ENCODE measurements at places on chromosomes 13 and 19. TPM values are rescaled to one million over a fixed set of nuclear protein-coding genes. Genes with fewer than 3 reads are reported as not detected.

The C19orf38 gene
- total RNA-seq: 1.8 TPM

The TINCR gene
- total RNA-seq: 0.38 TPM

The CLDN10 gene
- not detected for total RNA-seq

The ZNF763 gene
- 2.2 TPM for total RNA-seq

The NAPSA gene
- total RNA-seq: 3.2 TPM

The OR7A5 gene
- not detected for total RNA-seq

The SPRYD7 gene
- 4.1 TPM for total RNA-seq

The MATK gene
- 13.9 TPM for total RNA-seq

The MEGF8 gene
- 4.7 TPM for total RNA-seq

The COL4A1 gene
- total RNA-seq: not detected

DNA sequence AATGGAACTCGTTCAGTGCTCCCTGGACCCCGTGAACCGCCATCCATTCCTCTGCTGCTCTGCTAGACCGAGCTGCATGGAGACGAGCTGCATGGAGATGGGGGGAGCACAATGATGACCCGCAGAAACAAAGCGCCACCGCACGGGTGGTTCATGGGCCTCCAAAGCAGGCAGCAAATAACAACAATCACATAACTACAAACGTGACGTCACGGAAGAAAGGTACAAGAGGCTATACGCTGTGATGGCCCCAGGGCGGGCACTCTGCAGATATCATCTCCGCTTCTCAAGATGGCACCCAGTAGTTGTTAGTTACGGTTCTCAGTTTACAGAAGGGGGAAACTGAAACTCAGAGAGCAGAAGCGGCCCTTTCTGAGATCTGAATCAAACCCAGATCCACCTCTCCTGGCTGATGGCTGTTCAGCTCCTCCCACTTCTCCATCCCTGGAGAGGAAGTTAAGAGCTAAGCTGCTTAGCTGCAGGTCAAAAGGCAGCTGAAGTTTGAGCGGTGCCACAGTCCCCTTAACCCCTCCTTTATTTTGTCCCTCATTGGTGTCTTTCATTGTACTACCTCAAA lies 1.7 kb downstream of the ATP13A1 start:
- DNase-seq: peak; percentile 76
- H3K4me3 ChIP-seq: peak overlapping the region; percentile 81
- H3K27ac ChIP-seq: peak overlapping the region; percentile 96

DNA sequence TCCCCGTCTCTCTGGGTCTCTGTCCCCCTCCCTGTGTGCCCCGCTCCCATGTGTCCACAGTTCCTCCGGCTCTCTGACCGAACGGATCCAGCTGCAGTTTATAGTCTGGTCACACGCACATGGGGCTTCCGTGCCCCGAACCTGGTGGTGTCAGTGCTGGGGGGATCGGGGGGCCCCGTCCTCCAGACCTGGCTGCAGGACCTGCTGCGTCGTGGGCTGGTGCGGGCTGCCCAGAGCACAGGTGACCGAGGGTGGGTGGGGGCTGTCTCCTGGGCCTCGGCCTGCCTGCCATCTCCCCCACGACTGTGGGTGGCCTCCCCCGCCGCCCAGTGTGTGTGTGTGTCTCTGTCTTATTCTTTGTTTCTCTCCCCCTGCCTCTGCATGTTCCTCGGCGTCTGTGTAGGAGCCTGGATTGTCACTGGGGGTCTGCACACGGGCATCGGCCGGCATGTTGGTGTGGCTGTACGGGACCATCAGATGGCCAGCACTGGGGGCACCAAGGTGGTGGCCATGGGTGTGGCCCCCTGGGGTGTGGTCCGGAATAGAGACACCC lies 10.3 kb downstream of the TRPM4 start:
- no peaks in the 10 kb centered on the region for H3K36me3 ChIP-seq
- no peak overlapping the region for H3K27ac ChIP-seq
- no peak overlapping the region for H3K4me3 ChIP-seq
- H3K27me3 ChIP-seq: peaks cover 3% of the 10 kb centered on the region
- no peak for DNase-seq
- H3K4me1 ChIP-seq: no peaks in the 10 kb centered on the region

- H3K27ac ChIP-seq: peak overlapping the region; percentile 68
- peaks cover 45% of the 10 kb centered on the region for H3K4me1 ChIP-seq
Observed at GRCh38 chr19:14405758-14406644, 13.1 kb downstream of the DDX39A start.

GRCh38 chr13:62280590-62280989 lies 864.9 kb upstream of the PCDH20 start:
- H3K36me3 ChIP-seq: no peaks in the 10 kb centered on the region
- no peaks in the 10 kb centered on the region for H3K27me3 ChIP-seq
- no peak overlapping the region for H3K27ac ChIP-seq
- no peaks in the 10 kb centered on the region for H3K4me1 ChIP-seq
- DNase-seq: no peak

DNA sequence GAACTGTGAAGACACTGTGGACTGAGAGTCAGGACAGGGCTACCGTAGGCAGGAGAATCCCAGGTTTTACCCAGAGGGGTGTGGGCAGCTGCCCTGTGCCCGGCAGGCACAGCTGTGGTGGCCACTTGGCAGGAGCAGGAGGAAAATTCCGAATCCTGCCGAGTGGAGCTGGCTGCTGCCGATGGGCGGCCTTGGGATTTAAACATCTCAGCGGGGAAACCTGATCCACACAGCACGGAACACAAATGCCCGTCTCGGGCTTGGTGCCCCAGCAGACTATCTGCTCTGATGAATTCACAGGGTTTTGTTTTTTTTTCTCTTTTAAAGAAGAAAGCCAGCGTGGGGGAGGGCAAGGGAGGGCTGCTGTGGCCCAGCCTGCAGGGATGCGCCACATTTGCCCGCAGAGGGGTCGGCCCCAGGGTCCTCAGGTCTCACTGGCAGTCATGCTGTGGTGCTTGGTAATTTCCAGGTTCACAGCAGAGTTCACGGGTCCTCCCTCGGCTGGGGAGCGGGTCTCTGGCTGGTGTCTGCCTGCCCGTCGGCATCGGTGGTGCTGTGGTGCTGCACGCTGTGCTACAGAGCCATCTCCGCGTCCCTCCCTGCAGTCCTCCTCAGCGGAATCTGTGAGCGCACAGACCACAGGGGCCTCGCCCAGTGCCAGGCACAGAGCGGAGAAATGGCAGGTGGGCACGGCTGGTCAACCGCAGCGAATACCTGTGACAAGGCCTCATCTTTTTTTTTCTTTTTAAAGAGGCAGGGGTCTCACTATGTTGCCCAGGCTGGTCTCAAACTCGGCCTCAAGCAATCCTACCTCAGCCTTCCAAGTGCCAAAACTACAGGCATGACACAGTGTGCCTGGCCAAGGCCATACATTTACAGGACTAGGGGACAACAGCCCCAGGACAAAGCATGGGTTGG lies 28.1 kb downstream of the MPND start:
- H3K27me3 ChIP-seq: no peaks in the 10 kb centered on the region
- H3K4me1 ChIP-seq: peaks cover 76% of the 10 kb centered on the region
- no peak for DNase-seq
- peak overlapping the region; percentile 97 for H3K27ac ChIP-seq
- no peak overlapping the region for H3K4me3 ChIP-seq

DNA sequence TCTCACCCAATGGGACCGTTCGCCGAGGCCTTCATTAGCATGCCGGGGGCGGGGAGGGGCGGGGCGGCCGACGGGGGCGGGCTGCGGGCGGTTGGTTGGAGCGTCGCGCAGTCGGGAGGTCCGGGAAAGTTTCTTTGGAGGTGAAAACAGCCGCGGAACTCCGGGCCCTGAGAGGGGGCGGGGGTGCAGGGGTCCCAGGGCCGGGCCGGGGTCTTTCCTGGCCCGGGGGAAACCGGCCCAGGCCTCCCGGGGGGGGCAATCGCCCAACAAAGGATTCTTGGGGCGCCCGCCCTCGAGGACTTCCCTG lies at the start of gene HMG20B:
Gene HMG20B, plus strand, starts transcription at position 90 of the 307 bp plus-strand sequence. CDS start 366 bp downstream, outside the sequence.
- H3K36me3 ChIP-seq: peaks cover 13% of the 10 kb centered on the region
- H3K27me3 ChIP-seq: no peaks in the 10 kb centered on the region
- H3K4me1 ChIP-seq: peaks cover 12% of the 10 kb centered on the region
- peak within 1 kb of the TSS; percentile 61 for H3K27ac ChIP-seq
- DNase-seq: no peak

GRCh38 chr19:40055049-40055448 lies 982 bp downstream of the ZNF780B start:
- peaks cover 54% of the 10 kb centered on the region for H3K36me3 ChIP-seq
- DNase-seq: no peak
- H3K4me1 ChIP-seq: peaks cover 43% of the 10 kb centered on the region
- peaks cover 16% of the 10 kb centered on the region for H3K27me3 ChIP-seq
- H3K4me3 ChIP-seq: peak overlapping the region; percentile 99
- H3K27ac ChIP-seq: no peak overlapping the region

DNA sequence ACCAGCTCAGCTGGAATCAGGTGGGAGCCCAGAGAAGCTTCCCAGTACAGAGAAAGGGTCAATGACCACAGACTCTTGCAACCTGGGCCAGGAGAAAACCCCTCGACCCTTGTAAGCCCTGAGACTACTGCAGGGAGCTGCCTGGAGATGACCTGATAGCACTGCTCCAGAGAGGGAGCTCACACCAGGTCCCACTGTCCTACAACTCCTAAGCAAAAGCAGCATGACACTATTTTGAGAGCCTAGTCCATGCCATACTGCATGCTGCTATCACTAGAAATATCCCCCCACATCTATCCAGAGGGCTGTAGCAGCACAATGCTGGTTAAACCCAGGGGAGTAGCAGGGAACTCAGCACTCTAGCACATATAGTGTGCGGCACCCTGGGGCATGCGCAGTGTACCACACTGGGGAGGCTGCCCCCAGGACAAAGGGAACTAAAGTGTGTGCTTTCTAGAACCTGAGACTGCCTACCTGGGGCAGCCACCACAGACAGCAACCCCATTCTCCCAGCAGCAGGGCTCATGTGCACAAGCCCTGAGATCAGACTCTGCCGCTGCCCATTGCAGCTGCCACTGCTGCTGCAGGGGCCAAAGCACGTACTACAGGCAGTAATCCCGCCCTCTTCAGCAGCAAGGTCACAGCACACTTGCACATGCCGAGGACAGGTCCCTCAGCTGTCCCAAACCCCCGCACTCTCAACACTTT lies 27.1 kb upstream of the N4BP2L1 start:
- no peak overlapping the region for H3K4me3 ChIP-seq
- no peaks in the 10 kb centered on the region for H3K27me3 ChIP-seq
- DNase-seq: no peak
- H3K4me1 ChIP-seq: peaks cover 20% of the 10 kb centered on the region

GRCh38 chr19:5232798-5233505 lies 107.7 kb downstream of the PTPRS start:
- peaks cover 13% of the 10 kb centered on the region for H3K27me3 ChIP-seq
- H3K27ac ChIP-seq: no peak overlapping the region
- no peaks in the 10 kb centered on the region for H3K4me1 ChIP-seq
- no peaks in the 10 kb centered on the region for H3K36me3 ChIP-seq
- H3K4me3 ChIP-seq: no peak overlapping the region

- peaks cover 5% of the 10 kb centered on the region for H3K36me3 ChIP-seq
- H3K4me1 ChIP-seq: no peaks in the 10 kb centered on the region
- no peak overlapping the region for H3K27ac ChIP-seq
- no peaks in the 10 kb centered on the region for H3K27me3 ChIP-seq
Observed at GRCh38 chr19:23093832-23094231, 23.0 kb upstream of the ZNF730 start.

- DNase-seq: peak; percentile 48
- H3K27me3 ChIP-seq: no peaks in the 10 kb centered on the region
- peaks cover 29% of the 10 kb centered on the region for H3K36me3 ChIP-seq
- H3K4me3 ChIP-seq: peak overlapping the region; percentile 89
- H3K27ac ChIP-seq: peak overlapping the region; percentile 84
Observed at GRCh38 chr13:24511019-24511815, 1.4 kb downstream of the PARP4 start.

- H3K4me3 ChIP-seq: no peak overlapping the region
- peaks cover 17% of the 10 kb centered on the region for H3K4me1 ChIP-seq
- DNase-seq: no peak
- H3K27me3 ChIP-seq: no peaks in the 10 kb centered on the region
- no peak overlapping the region for H3K27ac ChIP-seq
- H3K36me3 ChIP-seq: peaks cover 13% of the 10 kb centered on the region
Observed at GRCh38 chr13:100341327-100341726, 247.3 kb downstream of the GGACT start.

DNA sequence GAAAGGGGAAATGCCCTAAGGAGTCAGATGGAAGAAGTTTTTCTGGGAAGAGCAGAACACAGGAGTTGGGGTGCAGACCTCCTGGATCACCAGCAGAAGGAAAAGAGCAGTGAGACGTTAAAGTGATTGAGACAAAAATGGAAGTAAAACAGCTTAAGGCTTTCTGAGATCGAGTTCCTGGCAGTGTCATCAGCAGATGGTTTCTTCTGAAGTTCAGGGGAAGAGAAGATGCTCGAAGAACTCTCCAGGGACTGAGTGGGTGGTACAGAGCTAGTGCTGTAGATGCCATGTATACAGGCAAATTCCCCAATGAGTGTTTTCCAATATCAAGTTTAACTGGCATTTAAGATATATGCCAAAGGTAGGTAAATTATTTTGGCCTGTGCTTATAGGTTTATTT lies 272.2 kb upstream of the KLF12 start:
- H3K27ac ChIP-seq: no peak overlapping the region
- no peaks in the 10 kb centered on the region for H3K27me3 ChIP-seq
- H3K36me3 ChIP-seq: no peaks in the 10 kb centered on the region
- no peak overlapping the region for H3K4me3 ChIP-seq
- no peak for DNase-seq

Data from activated CD4-positive, alpha-beta memory T cell treated with anti-CD3 and anti-CD28 coated beads, Interleukin-2, amount 10 ng/mL, durations not matched to agents 7 days and 5 days (primary cell).